T-helper 2 cell treated with Interferon-gamma antibody and Interleukin-4, amounts not matched to agents 5 μg/mL and 100 μg/mL, for 36 hours (primary cell): ENCODE measurements at places on chromosomes 12 and 14.

- no peak overlapping the region for H3K4me3 ChIP-seq
- no peak overlapping the region for H3K27ac ChIP-seq
- DNase-seq = no peak
- H3K36me3 ChIP-seq = peaks cover 33% of the 10 kb centered on the region
Measured at GRCh38 chr12:106369624-106370346, 12.2 kb downstream of the POLR3B start.

- no peaks in the 10 kb centered on the region for H3K4me1 ChIP-seq
- no peak for DNase-seq
- peaks cover 11% of the 10 kb centered on the region for H3K27me3 ChIP-seq
- no peak overlapping the region for H3K27ac ChIP-seq
Measured at GRCh38 chr12:104809706-104810385, 148.2 kb downstream of the SLC41A2 start.

DNA sequence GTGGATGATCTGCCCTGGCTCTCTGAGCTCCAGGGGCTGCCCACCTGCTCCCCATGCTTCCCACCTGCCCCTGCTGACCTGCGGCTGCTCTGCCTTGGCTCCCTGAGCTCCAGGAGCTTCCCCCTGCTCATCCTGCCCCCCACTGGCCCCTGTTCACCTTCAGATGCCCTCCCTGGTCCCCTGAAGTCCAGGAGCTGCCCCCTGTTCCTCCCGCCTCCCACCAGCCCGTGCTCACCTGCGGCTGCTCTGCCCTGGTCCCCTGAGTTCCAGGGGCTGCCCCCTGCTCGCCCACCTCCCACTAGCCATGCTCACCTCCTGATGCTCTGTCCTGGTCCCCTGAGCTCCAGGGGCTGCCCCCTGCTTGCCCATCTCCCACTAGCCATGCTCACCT, 219.7 kb downstream of the TMEM121 start:
- H3K4me1 ChIP-seq = no peaks in the 10 kb centered on the region
- no peaks in the 10 kb centered on the region for H3K36me3 ChIP-seq
- DNase-seq = no peak

- H3K4me1 ChIP-seq = peaks cover 1% of the 10 kb centered on the region
- no peak overlapping the region for H3K27ac ChIP-seq
- peaks cover 9% of the 10 kb centered on the region for H3K27me3 ChIP-seq
- no peaks in the 10 kb centered on the region for H3K36me3 ChIP-seq
Measured at GRCh38 chr12:71955970-71956369, 17.3 kb downstream of the TPH2 start.

DNA sequence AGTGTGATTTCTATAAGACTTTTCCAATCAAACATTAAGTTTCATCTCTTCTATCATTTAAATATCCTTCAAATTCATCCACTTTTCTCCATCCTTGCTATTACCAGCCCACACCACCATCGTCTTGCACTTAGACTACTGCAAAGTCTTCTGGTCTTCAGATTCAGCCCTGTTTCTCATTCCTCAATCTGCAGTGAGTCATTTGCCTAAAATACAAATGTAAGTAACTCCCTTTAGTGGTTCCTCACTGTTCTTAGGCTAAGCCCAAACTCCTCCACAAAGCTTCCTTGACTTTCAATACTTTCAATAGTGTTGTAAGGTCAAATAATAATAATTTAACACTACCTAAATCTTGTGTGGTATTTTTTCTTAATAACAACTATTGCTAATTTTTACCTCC, 83.3 kb downstream of the PLEKHG7 start:
- H3K36me3 ChIP-seq = peaks cover 19% of the 10 kb centered on the region
- H3K27ac ChIP-seq = no peak overlapping the region
- H3K27me3 ChIP-seq = no peaks in the 10 kb centered on the region
- no peak overlapping the region for H3K4me3 ChIP-seq
